ENCODE measurements at places on chromosomes 5 and 9.

DNA sequence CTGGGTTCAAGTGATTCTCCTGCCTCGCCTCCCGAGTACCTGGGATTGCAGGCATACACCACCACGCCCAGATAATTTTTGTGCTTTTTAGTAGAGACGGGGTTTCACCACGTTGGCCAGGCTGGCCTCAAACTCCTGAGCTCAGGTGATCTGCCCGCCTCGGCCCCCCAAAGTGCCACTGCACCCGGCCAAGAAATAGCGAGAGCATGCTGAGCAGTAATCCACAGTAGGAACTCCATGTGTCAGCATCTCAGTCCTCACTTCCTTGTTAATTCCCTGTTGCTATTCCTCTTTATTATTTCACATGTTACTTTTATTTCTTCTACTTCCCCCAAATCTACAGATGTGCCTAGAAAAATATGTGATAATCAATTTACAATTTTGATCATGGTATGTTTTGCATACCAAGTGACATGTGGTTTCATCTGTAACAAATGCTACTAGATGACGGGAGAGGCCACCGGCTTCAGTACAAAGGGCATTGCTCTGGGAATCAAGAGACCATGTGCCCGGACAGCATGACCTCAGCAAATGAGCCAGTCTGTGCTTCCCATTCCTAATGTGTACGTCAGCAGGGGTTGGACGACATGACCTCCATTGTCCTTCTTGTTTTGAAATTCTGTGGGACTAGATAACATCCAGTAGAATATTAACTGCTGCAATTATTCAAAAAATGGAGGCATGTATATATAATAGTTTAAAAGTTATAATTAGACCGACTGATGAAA, 61.6 kb downstream of the FNBP1 start:
- no peak for DNase-seq

DNA sequence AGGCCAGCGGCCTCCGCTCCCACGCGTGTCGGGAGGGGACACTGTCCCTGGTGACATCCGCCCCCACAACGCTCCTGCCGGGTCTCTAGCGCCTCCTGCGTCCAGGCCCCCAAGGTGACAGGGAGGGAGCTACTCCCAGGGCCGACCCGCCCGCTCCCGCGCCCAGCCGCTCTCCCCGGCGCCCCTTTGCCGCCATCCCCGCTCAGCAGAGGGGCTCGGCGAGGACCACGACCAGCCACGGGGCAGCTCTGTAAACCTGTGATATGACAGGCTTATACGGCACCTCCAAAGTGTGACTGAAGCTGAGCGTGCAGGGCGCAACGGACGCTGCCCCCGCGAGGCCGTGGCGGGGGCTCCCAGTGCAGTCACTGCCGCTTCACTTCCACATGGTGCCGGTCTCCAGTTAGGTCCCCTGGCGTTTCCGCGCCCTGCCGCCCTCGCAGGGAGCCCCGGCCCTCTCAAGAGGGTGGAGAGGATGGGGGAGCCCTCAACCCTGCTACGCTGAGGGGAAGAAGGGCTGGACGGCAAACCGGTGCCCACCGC, 978 bp upstream of the ADCY2 start:
- DNase-seq: no peak

DNA sequence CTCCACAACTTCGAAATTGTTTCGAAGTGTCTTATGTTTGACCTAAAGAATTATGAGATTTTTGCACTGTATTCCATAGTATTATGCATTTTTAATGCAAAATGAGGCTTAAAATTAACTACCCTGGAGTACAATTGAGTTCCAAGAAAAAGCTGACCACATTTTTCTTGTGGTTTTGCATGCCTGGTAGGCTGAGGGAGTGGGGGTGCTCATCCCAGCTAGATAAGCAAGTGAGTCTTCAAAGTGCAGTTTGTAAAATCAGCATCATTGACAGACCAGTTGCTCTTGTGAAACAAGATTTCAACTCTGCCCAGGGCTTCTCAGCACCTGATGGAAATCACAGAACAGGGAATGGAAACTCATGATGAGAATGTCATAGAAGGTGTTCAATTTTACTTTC, 17.0 kb upstream of the NDUFS4 start:
- no peak for DNase-seq

- no peak for DNase-seq
Measured at GRCh38 chr5:1548702-1549474, 25.1 kb upstream of the LPCAT1 start.

DNA sequence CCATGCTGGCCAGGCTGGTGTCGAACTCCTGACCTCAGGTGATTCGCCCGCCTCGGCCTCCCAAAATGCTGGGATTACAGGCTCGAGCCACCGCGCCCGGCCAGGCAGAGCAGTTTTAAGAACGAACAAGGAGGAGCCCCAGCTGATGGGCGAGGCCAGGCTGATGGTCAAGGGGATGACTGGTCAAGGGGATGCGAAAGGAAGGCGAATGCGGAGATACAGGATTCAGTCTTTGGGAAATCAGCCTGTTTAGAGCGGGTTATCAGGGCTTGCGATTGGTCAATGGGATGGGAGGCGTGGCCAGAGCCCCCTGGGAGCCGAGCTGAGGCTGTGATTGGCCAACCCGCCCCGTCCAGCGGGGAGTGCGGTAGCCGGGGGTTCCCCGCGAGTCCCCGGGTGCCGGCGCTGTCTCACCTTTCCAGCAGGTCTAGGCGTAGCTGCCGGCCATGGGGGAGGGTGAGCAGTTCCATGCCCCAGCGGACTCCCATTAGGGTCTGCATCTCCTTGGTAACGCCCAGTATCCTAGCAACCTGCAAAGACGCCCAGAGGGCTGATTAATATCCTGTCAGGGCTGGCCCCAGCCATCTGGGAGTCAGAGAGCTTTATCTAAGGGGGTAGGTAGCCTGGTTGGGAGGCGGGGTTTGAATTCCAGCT, 7.5 kb upstream of the TOR2A start:
- peak; percentile 70 for DNase-seq

DNA sequence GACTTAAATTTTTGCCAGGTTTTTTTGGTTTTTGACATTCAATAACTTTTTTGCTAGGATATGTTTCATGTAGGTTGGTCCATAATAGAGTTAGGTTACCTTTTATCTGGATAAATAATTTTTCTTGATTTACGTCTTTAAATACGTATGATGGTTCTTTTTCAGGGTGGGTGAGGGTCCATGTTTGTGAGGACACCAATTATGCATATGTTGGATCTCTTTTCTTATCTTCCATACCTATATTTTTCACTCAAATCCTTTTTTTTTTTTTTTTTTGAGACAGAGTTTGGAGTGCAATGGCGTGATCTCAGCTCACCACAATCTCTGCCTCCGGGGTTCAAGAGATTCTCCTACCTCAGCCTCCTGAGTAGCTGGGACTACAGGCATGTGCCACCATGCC, 17.3 kb upstream of the CDC42SE2 start:
- DNase-seq: no peak

DNA sequence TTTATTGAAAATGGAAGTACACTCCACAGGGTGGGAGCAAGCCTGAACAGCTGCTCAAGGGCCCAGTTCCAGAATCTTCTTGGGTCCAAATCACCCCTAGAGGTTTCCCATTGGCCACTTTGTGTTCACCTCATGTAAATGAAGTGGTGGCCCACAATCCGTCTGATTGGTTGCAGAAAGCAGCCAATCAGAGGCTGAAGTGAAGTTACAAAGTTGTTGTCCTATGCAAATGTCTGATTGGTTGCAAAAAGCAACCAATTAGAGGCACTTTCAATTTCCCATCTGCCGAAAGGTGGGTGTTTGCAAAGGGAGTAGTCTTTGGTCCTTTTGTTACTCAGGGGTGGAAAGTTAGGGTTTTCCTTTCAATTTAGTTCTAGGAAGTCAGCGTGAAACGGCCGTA, 8.8 kb downstream of the TMEM171 start:
- no peak for DNase-seq

DNA sequence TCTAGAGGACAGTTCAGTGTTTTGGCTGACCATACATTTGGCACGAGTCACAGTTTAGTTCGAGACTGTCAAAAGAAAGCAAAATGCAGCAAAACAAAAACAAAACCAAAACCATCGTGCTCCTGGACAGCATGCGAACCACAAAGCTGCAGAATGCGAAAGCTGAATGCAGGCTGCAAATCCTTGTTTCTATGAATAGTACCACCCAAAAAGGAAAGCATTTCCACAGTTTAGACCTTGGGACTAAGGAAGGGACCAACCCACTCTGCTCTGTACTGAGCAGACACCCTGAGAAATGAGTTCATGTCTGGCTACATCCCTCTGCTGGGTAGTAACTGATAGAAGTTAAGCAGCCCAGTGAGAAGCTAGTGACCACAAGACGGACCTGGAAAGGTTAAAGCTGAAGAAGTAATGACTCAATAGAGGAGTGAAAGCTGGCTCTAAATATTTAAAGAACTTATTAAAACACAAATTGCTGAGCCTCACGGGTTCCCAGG, 3.9 kb downstream of the GCNT4 start:
- DNase-seq: no peak

GRCh38 chr5:91277840-91278239, 105.3 kb downstream of the ARRDC3 start:
- no peak for DNase-seq

- DNase-seq: no peak
Measured at GRCh38 chr5:104998169-104998568, 1435.6 kb upstream of the NUDT12 start.

GRCh38 chr5:150258130-150258529, 31.4 kb downstream of the CAMK2A start:
- DNase-seq: no peak

- DNase-seq: no peak
Measured at GRCh38 chr5:143354025-143354424, 49.5 kb downstream of the NR3C1 start.

DNA sequence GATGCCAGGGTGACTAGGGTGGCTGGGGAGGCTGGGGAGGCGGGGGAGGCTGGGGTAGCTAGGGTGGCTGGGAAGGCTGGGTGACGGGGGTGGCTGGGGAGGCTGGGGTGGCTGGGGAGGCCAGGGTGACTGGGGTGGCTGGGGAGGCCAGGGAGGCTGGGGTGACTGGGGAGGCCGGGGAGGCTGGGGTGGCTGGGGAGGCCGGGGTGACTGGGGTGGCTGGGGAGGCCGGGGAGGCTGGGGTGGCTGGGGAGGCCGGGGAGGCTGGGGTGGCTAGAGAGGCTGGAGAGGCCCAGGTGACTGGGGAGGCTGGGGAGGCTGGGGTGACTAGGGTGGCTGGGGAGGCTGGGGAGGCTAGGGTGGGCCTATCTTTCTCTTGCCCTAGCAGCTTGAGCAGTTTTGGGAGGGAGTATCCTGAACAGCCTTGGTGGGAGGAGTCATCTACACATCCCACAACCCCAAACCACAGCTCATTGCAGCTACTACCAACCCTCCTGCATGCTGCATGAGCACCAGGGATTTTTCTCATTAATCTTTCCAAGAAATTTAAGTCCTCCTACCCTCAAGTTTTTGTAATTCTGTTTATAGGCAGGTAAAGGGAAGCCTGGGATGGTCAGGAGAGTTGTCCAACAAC, 203.2 kb upstream of the IRX1 start:
- no peak for DNase-seq

DNA sequence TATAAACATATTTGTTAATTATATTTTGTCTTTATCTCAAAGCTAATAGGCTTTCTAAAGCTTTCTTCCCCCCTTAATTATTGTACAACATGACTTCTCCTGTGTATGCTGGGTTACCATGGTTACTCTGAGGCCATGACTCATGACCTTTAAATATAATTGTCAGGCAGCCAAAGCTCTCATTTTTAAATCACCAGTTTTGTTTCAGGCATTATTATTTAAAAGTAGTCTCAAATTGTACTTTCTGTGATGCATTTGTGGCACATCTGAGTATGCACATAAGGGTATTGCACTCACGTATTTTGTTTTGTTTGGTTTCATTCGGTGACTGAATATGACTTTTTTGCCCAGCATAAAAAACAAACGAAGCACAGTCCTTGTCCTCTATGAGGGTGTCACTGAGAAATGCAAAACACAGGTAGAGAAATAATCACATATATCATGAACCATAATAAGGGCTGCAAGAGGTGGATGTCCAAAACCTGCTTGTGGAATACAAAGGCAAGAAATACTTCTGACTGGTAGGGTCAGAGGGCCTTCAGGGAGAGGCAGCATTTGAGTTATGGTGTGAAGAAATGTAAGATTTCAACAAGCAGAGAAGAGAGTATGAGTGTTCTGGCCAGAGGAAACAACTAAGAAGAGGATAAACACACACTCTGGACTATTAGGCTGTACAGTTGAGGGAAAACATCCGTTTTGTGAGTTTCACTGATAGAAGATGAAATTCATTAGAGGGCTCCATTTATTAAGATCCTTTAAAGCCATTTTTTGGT, 2.1 kb downstream of the CCDC192 start:
- no peak for DNase-seq

DNA sequence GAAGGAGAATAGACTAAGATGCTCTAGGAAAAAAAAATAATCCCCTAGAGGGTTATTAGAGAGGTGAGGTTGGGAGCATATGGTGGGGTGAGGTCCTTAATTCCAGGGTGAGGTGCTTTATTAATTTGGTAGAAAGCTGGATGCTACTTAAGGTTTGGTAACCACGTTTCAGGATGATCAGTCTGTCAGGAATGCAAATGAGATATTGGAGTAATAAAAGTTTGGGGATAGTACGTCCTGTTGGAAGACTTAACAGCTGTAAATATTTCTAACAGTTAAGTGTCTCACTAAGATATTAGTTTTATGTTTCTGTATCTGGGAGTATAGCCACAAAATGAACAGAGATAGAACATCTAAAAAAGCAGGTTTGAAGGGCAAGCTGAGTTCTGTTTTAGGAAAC, 578.9 kb downstream of the CETN3 start:
- no peak for DNase-seq

- DNase-seq: no peak
Measured at GRCh38 chr5:146813346-146814157, 65.0 kb downstream of the PPP2R2B start.

DNA sequence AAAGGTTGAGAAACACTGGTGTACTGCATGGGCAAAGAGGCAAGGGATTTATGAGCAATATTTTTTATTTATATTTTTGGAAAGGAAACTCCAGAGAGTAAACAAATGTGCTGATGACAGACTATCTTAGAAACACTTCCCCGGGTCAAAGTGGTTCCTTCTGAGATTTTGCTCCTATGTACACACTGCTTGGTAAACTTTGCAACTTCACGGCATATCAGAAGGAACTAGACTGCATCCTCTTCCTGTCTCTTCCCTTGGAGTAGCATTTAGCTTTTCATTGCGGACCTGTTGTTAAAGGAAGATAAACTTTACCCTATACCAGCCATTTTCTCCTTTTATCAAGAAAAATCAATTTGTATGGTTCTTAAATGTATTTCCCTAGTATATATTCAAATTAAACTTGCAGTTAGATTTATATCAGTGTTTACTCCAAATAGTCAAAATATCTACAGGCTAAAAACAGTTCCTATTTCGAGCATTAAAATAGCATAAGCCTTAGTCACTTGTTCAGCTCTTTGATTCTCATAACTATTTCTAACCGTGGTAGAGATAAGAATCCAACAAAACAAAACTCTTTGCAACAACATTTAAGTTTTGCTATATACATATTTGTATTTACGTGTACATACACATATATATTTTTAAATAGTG, 48.0 kb upstream of the LRRC19 start:
- no peak for DNase-seq

- DNase-seq: peak; percentile 94
Measured at GRCh38 chr5:16736158-16736995, 119.6 kb upstream of the RETREG1 start.
